HT1080 (cell line): ENCODE measurements at places on chromosomes 11 and 22.
A peak's percentile ranks its signal among the peaks of the same experiment; 100 is the strongest.

GRCh38 chr11:66800720-66801428 lies 42.4 kb upstream of the RCE1 start:
- no peak for DNase-seq

DNA sequence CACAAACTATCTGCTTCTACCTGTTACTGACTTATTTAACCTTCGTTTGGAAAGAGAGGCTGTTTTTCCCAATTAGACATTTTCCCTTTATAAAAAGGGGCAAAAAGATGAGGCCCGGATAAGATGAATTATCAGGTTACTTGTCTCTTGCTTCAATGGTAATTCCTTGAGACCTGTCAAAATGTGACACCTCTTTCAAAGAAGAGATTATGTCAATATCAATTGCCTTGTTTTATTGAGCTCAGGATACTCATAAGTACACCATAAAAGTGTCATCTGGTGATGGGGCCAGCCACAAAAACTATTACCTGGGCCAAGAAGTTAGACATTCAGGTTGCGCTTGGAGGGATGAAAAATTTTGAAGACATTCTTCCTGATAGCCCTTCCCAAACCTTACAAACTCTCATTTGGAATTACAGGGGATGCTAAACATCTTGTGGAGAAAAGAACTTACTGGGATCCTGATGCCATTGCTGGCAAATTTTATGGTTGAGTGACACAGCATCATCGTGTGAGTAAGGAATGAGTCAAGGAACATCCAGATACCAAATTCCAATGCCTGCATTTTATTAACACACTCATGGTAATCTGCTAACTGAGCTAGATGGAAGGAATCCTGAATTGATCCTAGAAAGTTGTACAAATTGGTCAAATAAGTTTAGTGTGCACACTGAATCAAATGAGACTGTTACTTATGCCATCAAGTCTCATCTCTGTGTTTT lies 1071.2 kb downstream of the LRRC4C start:
- peak; percentile 79 for DNase-seq

DNA sequence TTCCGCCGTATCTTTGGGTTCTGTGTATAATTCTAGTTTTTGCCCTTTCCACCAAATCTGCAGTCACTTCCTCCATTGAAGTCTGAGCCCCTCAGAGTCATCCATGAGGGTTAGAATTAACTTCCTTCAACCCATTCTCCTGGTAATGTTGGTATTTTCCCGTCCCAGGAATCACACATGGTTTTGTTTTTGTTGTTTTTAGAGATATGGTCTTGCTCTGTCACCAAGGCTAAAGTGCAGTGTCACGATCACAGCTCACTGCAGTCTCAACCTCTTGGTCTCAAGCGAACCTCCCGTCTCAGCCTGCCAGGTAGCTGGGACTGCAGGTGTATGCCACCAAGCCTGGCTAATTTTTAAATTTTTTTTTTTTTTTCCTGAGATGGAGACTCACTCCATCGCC lies 18.7 kb downstream of the ZBED4 start:
- no peak for DNase-seq

GRCh38 chr11:122676638-122677037 lies 21.1 kb downstream of the UBASH3B start:
- DNase-seq, result no peak

- DNase-seq, result no peak
Measured at GRCh38 chr11:498297-499181, 8.5 kb downstream of the RNH1 start.

- peak; percentile 57 for DNase-seq
Measured at GRCh38 chr11:28584992-28585391, 476.8 kb downstream of the METTL15 start.

DNA sequence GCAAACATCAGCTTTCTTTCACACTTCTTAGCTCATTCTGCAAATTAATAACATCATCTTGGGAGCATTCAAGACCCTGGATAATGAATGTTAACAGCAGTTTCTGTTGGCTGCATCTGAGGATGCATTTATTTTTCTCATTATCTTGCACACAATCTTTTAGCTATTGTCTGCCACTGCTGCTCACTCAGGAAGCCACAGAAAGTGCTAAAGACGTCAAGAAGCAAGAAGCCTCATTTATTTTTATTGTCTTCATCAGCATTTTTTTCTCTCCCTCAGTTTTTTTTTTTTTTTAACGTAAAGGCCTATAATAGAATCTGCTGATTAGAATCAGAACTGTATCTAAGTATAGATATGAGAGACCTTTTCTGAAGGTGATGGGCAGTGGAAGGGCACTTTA lies 1339.4 kb downstream of the FAM181B start:
- no peak for DNase-seq

DNA sequence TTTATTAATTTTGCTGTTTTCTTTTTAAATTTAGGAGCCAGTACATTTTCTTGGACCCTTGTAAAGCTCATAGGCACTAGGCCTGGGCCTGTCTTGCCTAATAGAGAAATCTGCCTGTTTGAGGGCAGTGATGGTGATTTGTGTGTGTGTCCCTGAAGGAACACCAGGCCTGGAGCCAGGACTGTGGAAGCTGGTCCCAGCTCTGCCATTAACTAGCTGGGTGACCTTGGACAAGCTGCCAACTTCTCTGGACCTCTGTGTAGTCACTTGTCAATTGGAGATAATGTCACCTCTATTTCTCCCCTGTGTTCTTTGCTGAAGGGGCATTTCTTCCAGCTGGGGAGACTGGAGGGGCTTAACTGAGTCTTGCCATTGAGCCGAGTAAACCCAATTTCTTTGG lies 16.0 kb upstream of the FTH1 start:
- DNase-seq, result no peak
